Fibroblast of lung (primary cell): ENCODE measurements at places on chromosomes 13 and 19.

GRCh38 chr19:18651300-18651699 lies 14.5 kb downstream of the KLHL26 start:
- no peak for DNase-seq

DNA sequence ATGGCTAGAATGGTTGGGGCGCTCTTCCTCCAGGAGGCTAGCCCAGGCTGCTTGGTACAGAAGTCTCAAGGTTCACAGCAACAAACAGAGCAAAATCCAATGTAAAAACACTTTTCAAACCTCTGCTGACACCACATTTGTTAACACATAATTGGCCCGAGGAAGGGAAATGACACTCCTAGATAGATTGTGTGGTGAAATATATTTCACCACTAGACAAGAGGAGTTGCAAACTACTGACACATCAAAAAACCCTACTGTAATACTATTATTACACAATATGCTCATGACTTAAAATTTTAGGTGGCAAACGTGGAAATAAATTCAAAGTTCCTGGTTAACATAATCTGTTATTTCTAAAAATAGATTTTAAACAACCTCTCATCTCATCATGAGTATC lies 643.6 kb downstream of the PCDH9 start:
- peak; percentile 7 for DNase-seq

DNA sequence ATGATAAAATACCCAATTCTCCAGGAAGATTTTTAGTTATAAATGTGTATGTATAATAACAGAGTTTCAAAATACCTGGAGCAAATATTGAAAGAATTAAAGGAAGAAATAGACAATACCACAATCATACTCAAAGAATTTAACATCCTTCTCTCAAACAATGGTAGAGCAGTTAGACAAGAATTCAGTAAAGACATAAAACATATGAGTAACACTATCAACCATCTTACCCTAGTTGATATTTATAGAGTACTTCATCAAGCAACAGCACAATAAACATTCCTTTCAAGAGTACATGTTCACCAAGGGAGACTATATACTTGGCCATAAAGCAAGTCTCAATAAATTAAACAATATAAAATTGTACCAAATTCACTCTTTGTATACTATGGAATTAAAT lies 108.4 kb downstream of the DLEU7 start:
- DNase-seq = no peak

DNA sequence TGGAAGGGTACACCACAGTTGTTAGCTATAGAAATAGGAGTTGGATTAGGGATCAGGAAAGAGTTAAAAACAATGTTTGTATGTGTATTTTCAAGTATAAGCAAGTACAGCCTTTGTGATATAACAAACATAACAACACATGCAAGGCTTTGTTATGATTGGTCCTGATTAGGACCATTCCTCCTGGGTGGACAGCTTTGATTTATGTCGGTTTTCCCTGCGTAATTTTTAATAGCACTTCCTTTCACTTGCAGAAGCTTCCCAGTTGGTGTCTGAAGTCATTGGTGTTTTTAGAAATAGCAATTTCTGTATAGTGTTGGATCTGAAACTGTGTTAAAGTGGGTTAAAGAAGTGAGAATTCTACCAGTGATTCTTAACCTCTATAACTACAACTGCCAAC lies 10.0 kb downstream of the FNDC3A start:
- DNase-seq = no peak

GRCh38 chr19:16569609-16570320 lies 2.5 kb downstream of the SLC35E1 start:
- DNase-seq = no peak

GRCh38 chr19:46413262-46414031 lies at the start of gene CCDC8:
TSS of gene CCDC8 (minus strand) at chr19:46413564. CDS start at chr19:46412810, 754 bp downstream.
- peak; percentile 98 for DNase-seq

GRCh38 chr13:48586591-48587103 lies 53.8 kb upstream of the RCBTB2 start:
- DNase-seq = peak; percentile 71

GRCh38 chr13:36261011-36261410 lies 36.6 kb downstream of the CCDC169 start:
- peak; percentile 5 for DNase-seq

- no peak for DNase-seq
These were observed 742.8 kb downstream of the DACH1 start for GRCh38 chr13:71124230-71124629.

DNA sequence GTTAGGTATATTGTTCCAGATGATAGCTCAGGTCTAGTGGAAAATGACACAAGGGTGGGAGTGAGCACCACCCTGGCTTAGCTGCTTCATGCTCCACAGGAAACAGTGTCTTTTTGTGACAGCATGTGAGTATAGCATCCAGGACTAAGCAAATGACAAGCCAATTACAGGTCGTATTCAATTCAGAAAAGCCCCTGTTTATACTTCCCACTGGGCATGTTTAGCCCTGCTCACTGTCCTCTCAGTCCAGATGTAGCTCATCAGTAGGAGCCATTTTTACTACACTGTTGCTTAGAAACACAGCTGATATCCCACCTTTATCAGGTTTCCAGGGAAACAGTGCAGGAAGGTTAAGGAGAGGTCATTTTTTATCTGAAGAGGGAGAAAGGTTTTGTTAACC lies 8.0 kb downstream of the ABHD13 start:
- no peak for DNase-seq

GRCh38 chr13:62627226-62627625 lies 1211.6 kb upstream of the PCDH20 start:
- no peak for DNase-seq

- DNase-seq = no peak
These were observed 7.0 kb upstream of the PLA2G4C start for GRCh38 chr19:48117515-48118130.

GRCh38 chr13:78404846-78405360 lies 198.4 kb downstream of the POU4F1 start:
- DNase-seq = no peak

GRCh38 chr13:99087954-99088491 lies 110.2 kb upstream of the DOCK9 start:
- no peak for DNase-seq

DNA sequence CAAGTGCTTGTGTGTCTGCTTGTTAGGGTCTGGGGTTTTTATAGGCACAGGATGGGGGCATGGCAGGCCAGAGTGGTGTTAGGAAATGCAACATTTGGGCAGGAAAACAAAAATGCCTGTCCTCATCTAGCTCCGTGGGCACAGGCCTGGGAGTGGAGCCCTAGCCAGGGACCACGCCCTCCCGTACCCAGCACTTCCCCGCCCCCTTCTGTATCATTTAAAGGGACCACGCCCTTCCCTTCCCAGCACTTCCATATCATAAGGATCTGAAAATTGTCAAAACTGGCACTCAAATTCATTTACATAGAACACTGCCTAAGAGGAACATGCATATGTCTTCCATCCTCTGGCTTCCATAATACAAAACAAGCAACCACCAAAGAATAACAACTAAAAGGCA lies 185.8 kb downstream of the B3GLCT start:
- no peak for DNase-seq

DNA sequence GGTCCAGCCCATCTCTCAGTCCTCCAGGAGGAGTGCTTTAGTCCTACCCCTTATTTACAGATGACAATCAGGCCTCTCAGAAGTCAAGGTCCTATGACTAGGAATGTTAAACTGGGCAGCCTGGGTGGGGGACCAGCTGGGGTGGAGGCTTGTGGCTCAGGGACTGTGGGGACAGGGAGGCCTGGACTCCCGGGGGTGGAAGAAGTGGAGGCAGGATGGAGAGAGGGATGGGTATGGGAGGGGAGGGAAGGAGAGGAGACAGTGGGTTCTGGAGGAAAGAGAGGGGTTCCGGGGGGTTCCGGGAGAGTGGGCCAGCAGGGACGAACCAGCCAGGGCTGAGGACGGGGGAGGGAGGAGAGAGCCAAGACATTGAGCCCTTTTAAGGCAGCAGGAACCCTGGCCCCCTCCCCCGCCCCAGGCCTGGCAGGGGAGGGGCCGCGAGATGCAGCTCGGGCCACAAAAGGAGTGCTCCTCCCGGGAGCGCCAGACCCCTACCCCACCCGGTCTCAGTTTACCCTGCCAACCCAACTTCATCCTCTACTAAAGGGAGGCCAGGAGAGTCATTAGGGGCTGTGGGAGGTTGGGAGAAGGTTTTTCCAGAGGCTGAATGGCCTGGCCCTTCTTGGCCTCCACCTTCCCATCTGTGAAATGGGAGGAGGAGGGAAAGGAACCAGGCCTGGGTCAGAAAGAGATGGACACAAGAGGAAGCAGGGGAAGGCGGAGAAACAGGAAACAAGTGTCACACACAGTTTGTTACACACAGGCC lies 1.7 kb downstream of the DMPK start:
- DNase-seq = no peak

DNA sequence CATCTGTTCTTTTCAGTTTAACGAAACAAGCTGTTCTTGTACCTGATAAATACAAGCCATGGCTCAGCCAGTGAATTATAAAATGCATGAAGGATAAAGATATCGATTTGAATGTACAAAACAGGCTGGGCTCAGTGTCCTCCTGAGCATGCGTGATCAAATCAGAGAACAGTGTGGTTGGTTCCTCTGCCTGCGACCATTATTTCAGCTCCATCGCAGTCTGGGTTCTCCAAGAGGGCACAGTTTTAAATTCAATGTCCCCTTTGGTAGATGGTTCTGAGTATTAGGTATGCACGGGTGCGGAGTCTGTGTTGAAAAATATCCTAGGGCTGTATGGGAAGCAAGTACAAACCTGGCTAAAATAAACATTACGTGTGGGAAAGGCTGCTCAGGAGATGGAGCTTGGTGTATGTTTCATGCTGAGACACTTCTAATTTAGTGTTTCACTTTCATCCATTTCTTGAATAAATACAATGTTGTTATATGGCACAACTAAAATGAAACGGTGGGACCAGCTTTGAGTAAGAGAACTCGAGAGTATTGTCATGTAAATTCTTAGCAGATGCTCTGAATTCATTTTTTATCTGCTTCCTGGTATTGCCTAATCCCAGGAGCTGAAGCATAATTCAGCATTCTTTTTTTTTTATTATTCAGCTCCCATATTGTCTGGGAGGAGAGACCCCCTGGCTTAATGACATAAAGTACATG lies 458.7 kb downstream of the MYO16 start:
- no peak for DNase-seq

- DNase-seq = no peak
These were observed 8.1 kb downstream of the PTPRS start for GRCh38 chr19:5332501-5332900.

DNA sequence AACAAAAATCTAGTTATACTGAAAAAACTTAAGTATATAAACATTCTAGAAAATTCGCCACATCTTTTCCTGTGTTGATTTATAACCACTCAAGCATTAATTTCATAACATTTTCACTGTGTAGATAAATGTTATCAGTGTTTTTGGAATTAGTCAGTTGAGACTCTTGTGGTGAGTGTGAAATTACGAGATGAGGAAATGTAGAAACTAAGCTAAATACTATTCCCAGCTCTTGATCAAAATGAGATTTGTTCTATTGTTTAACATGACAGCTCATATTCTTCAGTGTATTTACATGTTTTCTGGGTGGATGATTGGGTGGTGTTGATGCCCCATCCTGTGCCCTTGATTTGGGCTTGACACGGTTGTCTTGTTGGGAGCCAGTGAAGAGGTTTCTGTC lies 406.8 kb downstream of the DACH1 start:
- no peak for DNase-seq

DNA sequence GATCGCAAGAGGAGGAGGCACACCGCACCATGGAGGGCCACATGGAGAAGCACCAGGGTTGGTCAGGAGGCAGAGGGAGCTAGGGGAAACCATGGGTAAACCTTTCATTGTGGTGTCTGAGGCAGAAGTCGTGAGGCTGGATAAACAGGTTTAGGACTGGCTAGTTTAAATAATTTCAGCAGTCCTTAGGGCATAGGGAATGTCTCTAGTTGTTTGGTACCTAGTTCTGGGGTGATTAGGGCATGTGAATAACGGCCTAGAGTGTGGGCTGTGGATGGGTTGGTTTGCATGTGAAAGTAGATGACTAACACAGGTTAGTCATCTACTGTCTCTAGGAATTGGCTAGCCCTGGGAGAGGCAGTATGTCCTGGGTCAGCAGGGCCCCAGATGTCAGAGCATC lies 102.3 kb downstream of the STOML3 start:
- DNase-seq = peak; percentile 79

- DNase-seq = no peak
These were observed 166.6 kb downstream of the NDFIP2 start for GRCh38 chr13:79647533-79647932.

- DNase-seq = no peak
These were observed 883.4 kb downstream of the DIAPH3 start for GRCh38 chr13:59280297-59280696.
